ENCODE measurements at places on chromosomes 6 and 20.

DNA sequence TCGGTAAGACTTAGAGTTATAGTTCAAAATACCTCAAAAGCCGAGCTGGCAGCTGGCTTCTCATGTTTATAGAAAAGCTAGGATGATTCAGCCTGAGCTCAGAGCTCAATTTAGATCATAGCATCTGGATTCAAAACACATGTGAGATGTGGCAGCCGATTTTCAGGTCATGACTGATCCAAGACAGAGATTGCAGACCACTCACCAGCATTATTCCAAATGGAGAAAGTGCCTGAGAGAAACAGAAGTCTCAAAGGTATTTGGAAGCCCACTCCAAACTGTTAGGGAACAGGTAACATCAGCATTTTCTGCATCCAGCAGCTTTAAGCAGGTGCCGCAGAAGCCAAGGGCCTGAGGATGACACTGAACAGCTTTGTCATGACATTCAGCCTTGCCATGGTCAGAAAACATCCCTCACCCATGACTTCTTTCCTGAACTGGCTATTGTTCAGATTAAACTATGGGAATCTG lies 102.2 kb downstream of the BACH2 start:
- DNase-seq: no peak

- no peak for DNase-seq
Measured at GRCh38 chr20:37389844-37390275, 43.9 kb downstream of the SRC start.

- no peak for DNase-seq
Measured at GRCh38 chr6:49692534-49692933, 20.8 kb downstream of the CRISP2 start.

DNA sequence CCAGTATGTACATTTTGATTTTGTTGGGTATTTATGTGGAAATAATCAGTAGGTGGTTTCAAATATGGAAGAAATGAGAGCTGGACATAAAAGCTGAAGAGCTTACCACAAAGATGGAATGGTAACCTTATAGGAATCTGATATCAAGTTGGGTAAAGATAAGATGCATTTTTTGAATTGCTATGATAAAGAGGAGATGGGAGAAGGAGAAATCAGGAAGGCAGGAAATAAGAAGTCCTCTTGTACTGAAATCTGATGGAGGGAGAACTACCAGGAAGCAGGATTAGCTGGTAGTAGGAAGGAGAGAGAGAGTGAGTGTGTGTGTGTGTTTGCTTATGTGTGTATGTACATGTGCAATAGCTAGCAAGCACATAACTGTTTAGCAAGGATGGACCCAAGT lies 468.4 kb downstream of the PHF3 start:
- no peak for DNase-seq

DNA sequence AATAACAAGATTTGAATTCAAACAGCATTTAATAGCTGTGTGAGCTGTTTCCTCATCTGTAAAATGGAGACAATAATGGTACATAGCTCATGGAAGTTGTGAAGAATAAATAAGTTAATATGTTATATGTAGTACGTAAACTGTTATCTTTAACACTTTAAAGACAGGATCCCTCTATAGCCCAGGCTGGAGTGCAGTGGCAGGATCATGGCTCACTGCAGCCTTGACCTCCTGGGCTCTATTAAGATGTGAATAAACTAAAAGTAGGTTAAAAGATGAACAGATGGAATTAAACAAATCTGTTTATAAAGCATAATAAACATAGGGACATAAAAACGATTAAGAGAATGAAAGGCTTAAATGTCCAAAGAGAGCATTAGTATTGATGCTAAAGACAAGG lies 3.0 kb downstream of the AMD1 start:
- no peak for DNase-seq

- no peak for DNase-seq
Measured at GRCh38 chr6:54097753-54098152, 13.5 kb upstream of the MLIP start.
